ENCODE measurements at places on chromosomes 11 and 22.
A peak's percentile ranks its signal among the peaks of the same experiment; 100 is the strongest.

DNA sequence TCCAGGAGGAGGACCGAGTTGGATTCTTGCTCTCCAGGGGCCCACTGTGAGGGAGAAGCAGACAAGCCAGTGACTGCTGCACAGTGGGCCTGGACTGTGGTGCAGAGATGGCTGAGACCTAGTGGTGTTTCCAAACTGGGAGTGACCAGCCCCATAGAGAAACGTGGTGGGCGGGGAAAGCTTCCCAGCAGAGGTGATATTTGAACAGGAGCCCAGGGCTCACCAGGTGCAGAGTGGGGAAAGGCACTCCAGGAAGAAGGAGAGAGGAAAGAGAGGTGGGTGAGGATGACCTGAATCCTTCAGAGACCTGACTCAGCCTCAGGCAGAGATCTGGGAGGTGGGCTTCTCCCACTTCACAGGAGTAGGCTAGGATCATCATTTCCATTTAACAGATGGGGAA, 52.1 kb upstream of the RASD2 start:
- DNase-seq = no peak

DNA sequence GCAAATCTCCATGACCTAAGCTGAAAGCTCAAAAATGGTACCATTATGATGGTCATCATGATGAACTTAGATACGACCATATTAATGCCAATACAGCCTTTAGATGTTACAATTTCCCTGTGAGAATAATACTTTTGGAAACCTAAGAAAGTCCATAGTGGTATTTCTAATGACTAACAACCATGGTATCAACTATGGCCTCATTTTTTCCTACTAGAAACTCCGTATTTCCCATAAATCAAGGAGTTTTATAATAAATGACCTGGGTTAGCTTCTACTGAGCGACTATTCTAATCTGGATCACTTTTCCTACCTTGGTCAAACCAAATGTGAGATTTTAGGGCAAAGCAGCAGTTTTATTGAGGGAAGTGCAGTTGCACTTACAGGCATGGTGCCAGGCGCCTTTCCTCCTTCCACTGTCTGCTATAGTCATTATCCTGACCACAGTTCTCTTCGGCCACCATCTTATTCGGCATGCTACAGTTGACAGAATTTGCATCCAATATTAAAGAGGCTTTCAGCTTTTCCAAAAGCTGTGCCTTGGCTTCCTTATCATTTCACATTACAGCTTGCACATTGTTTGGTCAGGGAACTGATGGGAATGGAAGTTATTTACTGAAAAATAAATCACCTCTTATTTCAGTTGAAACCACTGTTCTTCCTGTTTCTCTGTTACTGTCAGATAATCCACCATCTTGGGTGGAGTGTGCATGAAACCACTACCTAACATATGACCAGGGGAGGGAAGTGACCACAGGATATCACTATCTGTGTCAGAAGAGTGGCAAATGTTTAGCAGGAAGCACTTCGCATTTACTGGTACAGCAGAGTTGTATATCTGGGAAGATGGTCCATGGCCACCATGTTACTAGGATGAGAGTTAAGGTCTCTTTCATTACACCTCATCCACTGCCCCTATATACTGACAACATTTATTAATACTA, 74.5 kb upstream of the PICALM start:
- DNase-seq = no peak

DNA sequence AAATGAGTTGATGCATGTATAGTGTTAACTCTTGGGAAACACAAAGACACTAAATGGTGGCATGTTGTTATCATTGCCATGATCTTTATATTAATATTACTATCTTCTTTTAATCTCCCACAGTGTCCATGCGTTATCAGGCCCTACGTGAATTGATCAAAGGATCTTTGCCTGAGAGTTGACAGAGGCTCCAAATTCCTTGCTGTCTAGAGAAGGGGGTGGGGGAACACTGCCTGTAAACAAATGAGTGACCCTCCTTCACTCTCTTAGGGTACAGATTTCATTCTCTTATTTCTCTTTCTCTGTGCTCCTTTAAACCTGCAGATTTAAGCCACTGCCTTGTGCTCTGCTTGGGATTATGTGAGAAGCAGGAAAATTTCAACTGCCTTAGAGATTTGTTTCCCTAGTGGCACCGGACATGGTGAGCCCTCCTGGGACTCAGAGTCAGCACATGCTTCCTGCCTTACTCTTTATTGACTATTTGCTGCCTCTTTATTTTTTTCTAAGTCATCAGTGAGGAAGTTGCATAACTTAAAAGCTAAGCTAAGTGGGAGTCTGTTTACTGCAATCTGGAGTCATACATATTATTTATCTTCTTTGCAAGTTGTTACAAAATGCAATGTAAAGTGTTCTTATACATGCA, 122.9 kb downstream of the MAML2 start:
- DNase-seq = no peak

DNA sequence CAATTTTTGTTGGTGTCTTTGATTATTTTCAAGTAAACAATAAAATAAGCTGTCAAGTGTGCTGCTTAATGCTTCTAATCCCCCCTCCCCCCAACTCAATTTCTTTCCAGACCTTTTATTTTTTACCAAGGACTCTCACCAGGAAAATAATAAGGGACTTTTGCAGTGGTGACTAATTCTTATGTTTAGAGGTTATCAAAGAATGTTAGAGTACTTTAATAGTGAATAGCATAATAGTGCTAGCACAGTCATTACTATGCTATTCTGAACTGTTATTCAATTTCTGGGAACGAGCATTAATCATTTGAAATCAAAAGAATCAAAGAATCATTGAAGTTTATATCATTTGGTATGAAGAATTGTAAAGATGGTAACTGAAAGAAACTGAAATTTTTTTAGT, 251.4 kb downstream of the DDX10 start:
- DNase-seq = no peak

DNA sequence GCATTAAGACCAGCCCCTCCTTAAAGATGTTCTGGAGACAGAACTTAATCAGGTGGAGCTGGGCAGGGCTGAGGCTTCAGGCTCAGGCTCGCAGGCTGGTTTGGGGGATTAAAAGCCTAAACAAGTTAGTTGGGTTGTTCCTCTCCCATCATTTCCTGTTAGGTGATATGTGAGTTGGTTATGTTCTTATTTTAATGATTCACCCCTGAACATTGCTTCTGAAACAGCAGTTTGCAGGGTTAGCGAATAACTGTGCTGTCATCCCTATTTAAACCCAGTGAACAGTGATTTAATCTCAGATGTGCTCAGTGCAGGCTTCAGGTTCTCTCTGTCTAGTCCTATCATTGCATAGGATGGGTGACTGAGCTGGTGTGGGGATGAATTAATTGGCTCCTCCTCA, 47.4 kb upstream of the BIRC3 start:
- no peak for DNase-seq

DNA sequence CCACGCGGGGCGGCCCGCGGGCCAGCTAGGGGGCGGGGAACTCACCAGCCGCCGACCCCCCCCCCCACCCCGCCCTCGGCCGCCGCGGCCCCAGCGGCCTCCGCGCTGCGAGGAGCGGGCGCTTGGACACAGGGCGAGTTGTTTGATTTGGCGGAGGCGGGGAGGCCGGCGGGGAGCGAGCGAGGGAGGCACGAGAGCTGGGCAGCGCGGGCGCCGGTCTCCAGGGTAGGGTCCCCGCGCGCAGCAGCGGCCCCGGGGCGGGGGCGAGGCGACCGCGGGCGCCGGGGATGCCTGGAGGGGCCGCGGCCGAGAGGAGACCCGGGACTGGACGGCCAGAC, 64.4 kb downstream of the NAV2 start:
- DNase-seq = no peak

DNA sequence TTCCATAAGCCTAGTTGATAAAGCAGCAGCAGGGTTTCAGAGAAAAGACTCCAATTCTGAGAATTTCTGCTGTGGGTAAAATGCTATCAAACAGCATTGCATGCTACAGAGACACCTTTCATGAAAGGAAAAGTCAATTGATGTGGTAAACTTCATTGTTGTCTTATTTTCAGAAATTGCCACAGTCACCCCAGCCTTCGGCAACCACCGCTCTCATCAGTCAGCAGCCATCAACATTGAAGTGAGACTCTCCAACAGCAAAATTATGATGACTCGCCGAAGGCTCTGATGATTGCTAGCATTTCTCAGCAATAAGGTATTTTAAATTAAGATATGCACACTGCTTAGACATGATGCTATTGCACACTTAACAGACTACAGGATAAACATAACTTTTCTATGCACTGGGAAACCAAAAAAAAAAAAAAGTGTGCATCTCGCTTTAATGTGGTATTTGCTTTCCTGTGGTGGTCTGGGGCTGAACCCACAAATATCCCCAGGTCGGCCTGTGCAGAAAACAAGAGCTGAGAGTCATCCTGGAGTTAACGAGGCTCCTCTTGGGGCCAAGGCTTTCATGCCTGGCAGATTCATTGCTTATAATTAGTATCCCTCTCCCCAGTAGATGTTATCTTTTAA, 192.1 kb downstream of the CTTN start:
- DNase-seq = no peak

DNA sequence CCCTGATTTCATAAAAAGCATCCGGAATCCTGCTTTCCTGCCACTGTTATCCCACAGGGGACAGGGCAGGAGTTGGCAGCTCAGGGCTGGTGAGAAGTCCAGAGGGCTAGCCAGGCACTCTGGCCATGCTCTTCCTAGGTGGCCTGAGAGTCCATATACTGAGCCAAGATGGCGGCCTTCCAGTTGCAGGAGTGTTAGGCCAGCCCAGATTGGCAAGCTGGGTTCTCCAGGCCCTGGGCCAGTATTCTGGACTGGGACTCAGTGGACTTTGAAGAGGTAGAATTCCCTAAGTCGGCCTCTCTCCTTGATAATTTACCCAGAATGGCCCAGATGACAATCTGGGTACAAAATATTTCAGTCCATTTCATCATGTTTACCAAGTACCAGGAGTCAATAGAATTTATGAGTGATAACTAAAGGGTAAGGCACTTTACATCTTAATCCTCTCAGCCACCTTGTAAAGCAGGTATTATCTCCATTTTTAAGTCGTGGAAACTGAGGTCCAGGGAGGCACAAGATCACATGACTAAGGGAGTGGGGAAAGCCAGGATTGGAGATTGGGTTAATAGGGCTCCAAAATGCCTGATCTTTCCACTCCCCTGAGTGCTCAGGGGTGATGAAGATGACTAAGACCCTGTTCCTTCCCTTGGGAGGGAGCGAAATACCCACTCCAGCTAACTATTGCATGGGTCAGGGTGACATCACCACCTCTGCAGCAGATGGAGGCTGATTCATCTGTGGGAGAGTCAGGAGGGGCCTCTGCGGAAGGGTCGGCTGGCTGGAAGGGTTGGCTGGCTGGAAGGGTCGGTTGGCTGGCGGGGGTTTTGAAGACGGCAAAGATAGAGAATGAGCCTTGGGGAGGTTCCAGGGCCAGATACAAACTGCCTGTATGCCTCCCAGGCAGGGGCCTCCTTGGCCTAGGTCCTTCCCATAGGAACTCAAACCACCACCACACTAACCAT, 1.2 kb upstream of the MICALL1 start:
- DNase-seq = no peak

DNA sequence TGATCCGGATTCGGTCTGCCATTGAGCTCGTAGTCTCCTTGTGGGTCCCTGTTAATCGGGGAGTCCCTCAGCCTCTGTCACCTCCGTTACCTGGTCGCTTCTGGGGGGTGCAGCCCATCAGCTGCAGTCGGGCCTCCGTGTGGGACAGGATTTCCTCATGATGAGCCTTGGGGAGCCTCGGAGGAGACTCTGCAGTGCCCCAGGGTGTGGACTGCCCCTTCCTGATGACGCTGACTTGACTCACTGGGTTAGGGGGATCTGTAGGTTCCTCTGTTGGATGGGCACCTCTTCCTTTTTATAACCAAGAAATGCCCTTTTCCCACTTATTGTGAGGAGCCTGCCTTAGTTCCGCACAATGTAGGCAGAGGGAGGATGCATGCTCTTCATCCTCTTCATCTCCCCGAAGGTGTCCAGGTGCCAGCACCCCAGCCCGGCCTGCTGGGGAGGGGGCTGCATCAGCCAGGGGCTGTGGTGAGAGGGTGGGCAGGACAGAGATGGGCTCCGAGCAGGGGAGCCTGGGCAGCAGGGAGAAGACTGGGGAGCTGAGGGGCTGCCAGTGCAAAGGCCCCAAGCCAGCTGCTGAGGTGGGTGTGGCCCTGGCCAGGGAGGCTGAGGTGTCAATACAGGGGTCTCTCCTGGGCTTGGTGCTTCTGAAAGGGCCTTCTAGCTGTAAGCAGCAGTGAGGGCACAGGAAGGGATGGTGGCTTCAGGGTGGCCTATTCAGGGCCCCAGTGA, 13.5 kb upstream of the TTLL8 start:
- DNase-seq = no peak

- DNase-seq = no peak
These were observed 515.6 kb upstream of the CCDC90B start for GRCh38 chr11:83801799-83802198.

DNA sequence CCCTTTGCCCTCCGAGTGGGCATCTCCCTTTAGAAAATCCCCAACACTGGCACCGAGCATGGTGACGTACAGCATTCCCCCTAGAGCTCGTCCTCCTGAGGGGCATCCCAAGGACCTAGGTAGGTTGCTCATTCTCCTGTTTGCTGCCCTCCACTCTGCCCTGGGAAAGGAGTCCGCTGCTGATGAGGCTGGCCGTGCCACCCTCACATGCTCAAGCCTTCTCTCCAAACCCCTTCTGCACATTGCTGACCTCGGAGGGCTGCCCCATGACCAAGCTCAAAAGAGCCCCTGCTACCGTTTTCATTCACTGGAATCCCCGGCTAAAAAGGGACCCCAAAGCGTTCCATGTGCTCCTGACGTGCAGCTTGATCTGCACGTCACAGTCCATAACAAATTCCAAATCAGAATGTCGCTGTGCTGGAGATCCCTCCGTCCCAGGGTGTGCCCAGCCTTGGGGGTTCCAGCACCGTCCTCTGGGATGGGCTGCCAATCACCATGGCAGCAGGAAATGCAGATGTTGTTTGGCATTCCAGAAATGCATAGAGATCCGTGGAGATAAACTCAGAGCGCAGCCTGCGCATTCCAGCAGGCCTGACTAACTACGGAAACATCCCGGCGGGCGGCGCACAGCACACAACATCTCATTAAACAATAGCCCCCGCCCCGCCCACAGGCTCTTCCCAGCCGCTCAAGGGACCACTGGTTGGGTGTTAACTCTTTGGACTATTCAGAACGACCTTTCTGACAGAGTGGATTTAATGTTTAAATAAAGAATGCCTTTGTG, 26.3 kb upstream of the GNB1L start:
- peak; percentile 84 for DNase-seq

- DNase-seq = no peak
These were observed 2.4 kb downstream of the TSKU start for GRCh38 chr11:76785513-76785912.

GRCh38 chr11:26753723-26754504, 32.1 kb upstream of the SLC5A12 start:
- DNase-seq = no peak

DNA sequence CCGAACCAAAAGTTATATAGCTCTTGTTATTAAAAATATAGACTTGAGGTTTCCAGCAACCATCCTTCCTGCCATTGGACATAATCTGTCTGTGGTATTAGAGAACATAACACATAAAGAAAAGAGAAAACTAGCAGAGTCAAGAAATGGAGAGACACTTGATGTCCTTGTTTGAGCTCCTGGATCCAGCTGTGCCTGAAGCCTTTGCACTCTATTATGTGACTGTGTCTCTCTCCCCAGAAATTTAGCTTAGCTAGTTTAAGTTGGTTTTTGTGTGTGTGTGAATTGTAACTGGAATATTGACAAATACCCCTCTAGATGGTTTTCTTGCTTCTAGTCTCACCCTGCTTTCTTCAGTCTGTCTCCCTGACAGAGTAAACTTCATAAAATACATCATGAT, 61.6 kb downstream of the SC5D start:
- DNase-seq = no peak

GRCh38 chr22:19762568-19763457, 2.2 kb downstream of the TBX1 start:
- no peak for DNase-seq

GRCh38 chr11:87144252-87144651, 106.5 kb downstream of the TMEM135 start:
- DNase-seq = no peak

GRCh38 chr11:98495016-98495415, 525.7 kb upstream of the CNTN5 start:
- DNase-seq = no peak
